ENCODE measurements at places on chromosomes 11 and 22.
A peak's percentile ranks its signal among the peaks of the same experiment; 100 is the strongest.

DNA sequence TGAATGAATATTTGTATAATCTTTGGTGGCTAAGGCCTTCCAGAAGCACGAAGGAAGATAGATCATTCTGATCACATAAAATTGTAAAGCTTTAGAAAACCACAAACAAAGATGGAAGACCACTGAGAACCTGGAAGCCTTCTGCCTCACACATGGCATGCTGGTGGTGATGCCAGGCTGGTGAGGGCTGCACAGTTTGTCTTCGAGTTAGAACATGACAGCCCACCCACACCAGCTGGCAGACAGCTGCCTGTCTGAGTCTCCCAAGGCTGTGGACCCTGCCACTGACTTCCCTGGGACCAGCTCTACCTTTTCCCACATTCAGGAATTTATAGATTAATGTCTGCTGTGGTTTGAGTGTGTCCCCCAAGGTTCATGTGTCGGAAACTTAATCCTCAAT lies 48.8 kb upstream of the B3GAT1 start:
- no peak for DNase-seq

DNA sequence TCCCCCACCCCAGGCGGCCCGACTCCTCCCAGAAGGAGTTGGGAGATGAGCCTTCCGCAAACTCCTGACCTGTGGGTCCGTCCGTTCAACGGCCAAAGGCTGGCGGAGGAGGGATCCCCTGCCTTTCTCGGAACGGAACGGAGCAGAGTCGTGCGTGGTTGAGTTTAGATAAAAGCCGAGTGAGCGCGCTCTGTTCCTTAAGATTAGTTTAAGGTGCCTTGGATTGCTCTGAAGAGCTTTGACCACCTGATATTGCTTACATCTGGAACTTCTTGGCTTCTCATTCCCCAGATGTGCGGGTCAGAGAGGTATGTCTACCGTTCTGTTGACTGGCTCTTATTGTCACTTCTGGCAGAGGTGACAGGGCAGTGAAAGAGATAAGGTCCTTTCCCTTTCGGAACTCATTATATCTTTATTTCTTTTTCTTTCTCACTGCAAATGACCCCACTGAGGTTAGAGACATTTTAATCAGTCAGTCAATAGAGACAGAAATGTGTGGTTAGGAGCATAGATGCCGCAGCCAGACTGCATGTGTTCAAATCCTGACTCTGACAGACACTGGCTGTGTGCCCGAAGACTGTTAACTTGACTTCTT lies at the start of gene TRIM6:
Gene TRIM6 (plus strand): TSS at position 31 of the 595 bp plus-strand sequence. CDS start 261 bp downstream, at position 292.
- DNase-seq, result no peak

DNA sequence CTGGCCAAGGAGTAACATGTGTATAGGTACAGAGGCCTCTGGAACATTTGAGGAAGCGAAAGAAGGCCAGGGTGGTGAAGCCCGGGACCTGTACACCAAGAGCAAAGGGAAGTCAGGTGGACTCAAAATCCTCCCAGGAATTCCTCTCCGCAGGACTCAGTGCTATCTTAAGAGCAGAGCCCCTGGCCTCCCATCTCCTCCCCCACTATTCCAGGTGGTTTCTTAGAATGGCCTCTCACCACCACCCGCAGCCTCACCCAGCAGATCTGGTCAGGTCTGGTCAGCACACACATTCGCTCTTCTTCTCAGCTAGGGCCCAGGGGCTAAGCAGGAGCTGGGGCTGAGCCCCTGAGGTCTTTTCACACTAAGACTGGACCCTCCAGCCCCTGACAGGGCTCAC lies 59.1 kb downstream of the SCGB1A1 start:
- no peak for DNase-seq

GRCh38 chr11:11584937-11585336 lies 36.9 kb downstream of the GALNT18 start:
- no peak for DNase-seq

DNA sequence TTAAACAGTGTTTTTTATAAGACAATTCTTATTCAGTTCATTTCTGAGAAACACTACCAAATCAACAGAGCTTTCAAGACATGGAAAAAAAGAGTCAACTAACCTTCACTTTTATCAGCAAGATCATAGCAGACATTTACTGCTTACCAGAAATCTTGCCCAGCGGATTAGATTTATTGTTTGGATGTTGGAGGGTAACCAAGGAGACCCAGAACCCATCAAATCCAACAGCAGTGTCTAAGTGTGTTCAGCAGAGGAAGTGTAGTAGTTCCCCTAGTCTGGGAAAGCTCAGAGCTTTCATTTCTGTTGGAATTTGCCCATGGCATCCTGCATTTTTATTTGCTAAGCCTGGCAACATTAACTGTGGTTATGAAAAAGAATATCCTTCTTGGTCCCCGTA lies 2.4 kb upstream of the PGM2L1 start:
- DNase-seq, result no peak

GRCh38 chr11:3056296-3057068 lies 741 bp downstream of the CARS1 start:
- DNase-seq, result no peak

- peak; percentile 46 for DNase-seq
Measured at GRCh38 chr11:70203751-70204465, 812 bp downstream of the FADD start.

DNA sequence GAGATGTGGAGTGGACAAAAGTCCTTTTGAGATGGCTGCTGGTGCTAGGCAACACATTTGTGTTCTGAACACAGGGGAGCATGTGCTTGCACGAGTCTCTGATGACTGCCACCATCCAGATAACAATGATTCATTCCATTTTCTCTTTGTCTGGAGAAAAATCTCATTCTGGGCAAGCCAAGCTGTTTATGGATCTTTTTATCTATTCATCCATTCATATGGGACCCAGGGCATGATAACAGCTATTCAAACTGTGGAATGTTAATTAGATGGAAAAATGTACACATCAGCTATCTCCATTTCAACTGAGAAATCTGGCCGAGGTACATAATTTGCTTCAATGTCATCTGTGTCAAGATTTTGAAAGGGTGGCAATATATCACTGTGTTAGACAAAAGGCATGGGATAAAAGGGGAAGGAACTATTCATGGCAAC lies 117.5 kb upstream of the ZBED5 start:
- DNase-seq, result no peak

DNA sequence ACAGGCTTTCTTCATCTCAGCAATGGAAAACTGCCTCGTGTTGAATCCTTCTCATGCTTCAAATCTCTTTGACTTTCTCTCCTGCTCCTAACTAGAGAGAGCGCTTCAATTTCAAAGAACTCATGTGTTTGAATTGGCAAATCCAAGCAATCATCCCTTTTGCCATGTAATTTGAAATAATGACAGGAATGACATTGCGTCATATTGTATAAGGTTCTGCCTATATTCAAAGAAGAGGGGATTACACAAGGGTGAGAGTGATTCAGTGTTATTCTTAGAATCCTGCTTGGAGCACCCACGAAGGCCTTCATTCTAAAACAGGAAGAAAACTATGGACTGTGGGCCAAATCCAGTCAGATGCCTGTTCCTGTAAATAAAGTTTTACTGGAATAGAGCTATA lies 720.6 kb downstream of the JRKL start:
- no peak for DNase-seq

DNA sequence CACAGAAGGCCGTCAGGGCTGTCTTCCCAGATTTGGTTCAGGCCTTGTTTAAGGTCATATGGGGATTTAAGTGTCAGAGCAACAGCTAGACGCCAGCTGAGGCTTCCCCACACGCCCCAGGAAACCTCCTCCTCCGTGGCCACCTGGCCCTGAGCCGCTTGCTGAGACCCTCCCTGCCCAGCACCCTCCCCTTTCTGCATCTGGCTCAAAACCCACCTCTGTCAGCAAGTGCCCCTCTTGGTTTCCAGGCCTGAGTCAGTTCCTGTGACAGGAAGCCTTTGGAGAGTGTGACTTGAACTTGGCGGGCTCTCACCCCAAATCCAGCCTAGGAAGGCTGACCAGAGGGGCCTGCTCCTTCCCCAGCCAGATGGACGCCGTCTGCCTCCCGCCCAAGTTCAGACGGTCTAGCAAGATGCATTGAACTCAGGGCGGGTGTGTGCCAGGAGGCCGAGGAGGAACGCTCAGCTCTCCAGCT lies 561 bp downstream of the FXYD2 start:
- no peak for DNase-seq

- DNase-seq, result no peak
Measured at GRCh38 chr11:64173616-64174355, 7.9 kb upstream of the MACROD1 start.

DNA sequence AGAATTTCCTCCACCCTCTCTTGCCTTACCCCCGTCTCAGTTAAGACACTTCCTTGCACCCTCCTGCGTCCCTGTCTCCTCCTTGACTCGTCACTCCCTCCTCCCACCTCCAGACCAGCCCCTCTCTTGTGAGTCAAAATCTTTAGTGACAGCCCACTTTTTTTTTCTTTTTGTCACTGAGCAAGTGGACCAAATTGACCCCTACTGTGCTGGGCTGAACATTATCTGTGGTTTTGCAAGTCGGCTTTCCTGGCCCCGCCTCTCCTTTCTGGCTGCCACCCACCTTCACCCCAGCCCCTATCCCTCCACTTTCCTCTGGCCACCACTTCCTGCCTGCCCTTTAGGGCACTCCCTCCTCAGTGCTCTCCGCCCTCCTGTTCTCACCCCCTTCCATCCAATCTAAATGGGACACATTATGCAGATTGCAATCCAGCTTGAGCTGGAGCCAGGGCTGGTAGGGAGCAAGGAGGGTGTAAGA lies at the start of gene APLNR:
Gene APLNR (minus strand): TSS at position 47 of the 478 bp plus-strand sequence. CDS start 246 bp downstream, outside the sequence.
- DNase-seq, result no peak

- DNase-seq, result no peak
Measured at GRCh38 chr11:103332409-103332808, 223.2 kb downstream of the DYNC2H1 start.

DNA sequence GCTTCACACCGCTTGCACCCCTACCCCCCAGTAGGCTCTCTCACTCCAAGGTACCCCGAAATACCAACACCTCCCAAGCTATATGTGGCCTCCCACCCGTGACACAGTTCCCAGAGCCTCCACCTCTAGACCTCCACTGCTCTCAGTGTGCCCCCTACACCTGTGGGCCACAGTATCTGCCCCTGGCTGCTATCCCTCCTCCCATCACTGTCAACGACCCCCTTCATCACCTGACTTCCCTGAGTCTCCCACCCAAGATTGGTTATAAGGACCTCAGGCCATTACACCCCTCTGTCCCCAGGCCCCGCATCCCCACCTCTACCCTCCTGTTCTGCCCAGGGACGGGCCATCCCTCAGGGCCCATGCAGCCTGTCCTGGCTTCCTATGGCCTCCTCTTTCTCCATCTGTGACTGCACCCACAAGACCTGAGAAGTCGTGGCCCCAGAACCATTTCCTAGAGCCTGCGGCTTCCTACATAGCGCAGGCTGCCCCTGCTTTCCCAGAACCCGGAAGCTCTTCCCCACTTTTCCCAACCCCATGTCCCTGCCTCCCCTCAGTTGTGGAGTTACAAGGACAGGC lies 734 bp downstream of the ACR start:
- DNase-seq, result no peak

GRCh38 chr11:26943636-26944035 lies 50.3 kb upstream of the FIBIN start:
- DNase-seq, result no peak

DNA sequence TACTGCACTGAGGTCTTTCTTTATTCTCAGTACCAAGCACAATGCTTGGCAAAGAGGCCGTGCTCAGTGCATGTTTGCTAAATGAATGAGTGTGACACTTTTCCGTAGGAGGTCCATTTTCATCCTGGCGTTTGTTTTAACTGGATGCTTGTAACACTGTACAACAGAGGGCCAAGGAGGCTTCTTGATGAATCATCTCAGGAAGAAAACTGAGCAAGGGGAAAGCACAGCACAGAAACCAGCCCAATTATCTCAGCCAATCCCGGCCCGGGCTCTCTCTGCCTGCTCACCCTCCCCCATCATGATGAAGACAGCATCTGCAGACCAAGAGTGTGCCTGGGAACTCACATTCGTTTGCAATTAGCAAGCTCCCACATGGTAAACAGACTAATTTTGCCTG lies 570.3 kb downstream of the OPCML start:
- peak; percentile 48 for DNase-seq

DNA sequence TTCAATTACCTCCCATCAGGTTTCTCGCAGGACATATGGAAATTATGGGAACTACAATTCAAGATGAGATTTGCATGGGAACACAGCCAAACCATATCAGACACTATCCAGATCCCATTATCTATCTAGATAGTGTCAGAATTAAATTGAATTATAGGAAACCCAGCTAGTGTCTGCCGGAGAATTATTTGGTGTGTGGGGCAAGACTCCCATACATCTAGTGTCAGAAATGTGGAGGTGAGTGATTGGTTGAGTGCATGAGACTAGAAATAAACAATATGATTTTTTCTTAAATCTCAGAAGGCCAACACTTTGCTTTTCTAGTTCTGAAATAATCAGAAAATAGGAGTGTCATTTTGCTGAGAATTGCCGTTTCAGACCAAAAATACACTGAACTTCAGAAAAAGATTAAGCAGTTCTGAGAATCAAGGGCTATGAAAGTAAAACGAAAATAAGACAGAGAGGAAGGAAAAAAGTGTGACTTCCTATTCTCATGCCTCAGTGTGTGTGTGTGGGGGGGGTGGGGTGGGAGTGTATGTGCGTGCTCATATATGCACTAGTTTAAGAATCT lies 21.3 kb downstream of the CASP12 start:
- no peak for DNase-seq

- DNase-seq, result no peak
Measured at GRCh38 chr11:91258876-91259275, 965.7 kb upstream of the FAT3 start.

- peak; percentile 63 for DNase-seq
Measured at GRCh38 chr11:353179-353873, 16.0 kb upstream of the B4GALNT4 start.

GRCh38 chr11:15197696-15198095 lies 83.0 kb downstream of the INSC start:
- no peak for DNase-seq

GRCh38 chr11:130858215-130858614 lies 58.1 kb downstream of the SNX19 start:
- DNase-seq, result no peak

DNA sequence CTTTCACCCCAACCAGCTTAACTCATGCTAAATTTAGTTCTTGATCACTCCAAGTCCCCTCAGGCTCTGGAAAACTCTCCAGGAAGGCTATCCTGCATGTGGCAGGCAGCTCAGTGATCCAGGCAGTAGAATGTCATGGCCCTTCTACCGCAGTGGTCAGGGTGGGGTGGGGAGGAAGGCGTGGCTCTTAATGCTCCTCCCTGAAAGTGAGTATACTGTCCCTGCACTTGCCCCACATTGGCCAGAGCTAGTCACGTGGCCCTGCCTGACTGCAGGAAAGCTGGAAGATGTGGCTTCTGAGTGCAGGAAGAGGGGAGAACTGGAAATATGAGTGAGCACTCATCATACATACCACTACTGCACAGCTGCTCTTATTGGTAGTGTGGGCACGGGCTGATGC lies 102.1 kb downstream of the GRAMD1B start:
- no peak for DNase-seq

GRCh38 chr11:47980907-47981621 lies 705 bp downstream of the PTPRJ start:
- DNase-seq, result no peak

- DNase-seq, result no peak
Measured at GRCh38 chr22:27274770-27275449, 526.6 kb downstream of the MN1 start.

GRCh38 chr11:77654770-77655434 lies 17.3 kb upstream of the CLNS1A start:
- no peak for DNase-seq

- no peak for DNase-seq
Measured at GRCh38 chr11:118169300-118170140, 6.9 kb downstream of the SCN2B start.
